ENCODE measurements at places on chromosomes 3 and 15.

- H3K27ac ChIP-seq: no peak overlapping the region
- no peak for DNase-seq
- H3K4me3 ChIP-seq: no peak overlapping the region
- H3K4me1 ChIP-seq: no peaks in the 10 kb centered on the region
These were observed 9.8 kb downstream of the MAP1A start for GRCh38 chr15:43527016-43527801.

- no peaks in the 10 kb centered on the region for H3K27me3 ChIP-seq
- no peak overlapping the region for H3K4me3 ChIP-seq
These were observed 119.3 kb downstream of the RFX7 start for GRCh38 chr15:56124391-56124790.

GRCh38 chr3:155941354-155941753 lies 70.9 kb downstream of the GMPS start:
- peaks cover 12% of the 10 kb centered on the region for H3K4me1 ChIP-seq
- no peak for DNase-seq
- H3K27me3 ChIP-seq: no peaks in the 10 kb centered on the region
- no peak overlapping the region for H3K27ac ChIP-seq

DNA sequence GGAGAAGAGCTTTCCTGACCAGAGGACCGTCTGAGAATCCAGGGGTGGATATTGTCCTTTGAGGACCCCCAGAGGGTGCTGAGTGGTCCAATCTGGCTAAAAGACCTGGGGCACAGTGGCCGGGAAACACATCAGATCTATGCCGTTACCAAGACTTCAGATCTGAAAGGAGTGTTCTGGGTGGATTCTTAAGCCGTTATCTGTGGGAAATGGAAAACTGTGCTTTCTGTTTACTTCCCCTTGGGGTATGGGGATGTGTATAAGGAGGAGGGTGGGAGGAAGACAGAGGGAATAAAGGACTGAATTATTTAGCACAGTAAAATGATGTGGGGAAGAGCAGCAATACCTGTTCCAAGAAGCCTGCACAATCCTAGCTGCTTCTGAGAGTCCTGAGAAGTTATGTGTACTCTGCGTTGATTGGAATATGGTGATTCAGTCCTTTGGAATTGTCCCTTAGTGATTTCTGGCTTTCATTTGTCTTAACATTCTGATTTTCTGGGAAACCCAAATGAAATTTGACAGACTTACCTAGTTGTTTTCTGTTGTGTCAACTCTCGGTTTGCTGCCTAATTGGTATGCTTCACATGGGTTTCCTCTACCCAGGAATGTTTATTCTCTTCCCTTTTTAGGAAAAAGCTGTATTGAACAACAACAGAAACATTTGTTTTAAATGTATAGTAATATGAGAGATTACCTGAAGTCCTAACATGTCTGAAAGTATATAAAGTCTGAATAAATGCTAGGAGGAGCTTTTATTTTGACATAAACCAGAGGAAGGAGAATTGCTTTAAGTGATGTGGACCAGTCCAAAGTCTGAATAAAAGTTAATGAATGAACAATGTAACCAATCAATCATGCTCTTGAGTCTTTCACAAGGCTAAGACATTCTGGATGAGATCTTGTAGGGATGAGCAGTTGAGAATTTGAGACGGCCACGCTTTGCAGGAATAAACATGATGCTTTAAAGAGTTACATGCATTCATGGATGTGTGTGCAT lies 427.1 kb upstream of the C2CD4B start:
- no peak overlapping the region for H3K4me3 ChIP-seq
- H3K27ac ChIP-seq: peak overlapping the region; percentile 70
- H3K4me1 ChIP-seq: peaks cover 29% of the 10 kb centered on the region
- H3K36me3 ChIP-seq: no peaks in the 10 kb centered on the region

- H3K27me3 ChIP-seq: no peaks in the 10 kb centered on the region
- H3K4me1 ChIP-seq: no peaks in the 10 kb centered on the region
- H3K36me3 ChIP-seq: peaks cover 72% of the 10 kb centered on the region
These were observed 89.2 kb upstream of the CGNL1 start for GRCh38 chr15:57287123-57287521.

GRCh38 chr3:8990266-8991215 lies 27.3 kb upstream of the RAD18 start:
- no peak for DNase-seq
- H3K4me1 ChIP-seq: no peaks in the 10 kb centered on the region
- H3K36me3 ChIP-seq: no peaks in the 10 kb centered on the region
- H3K27ac ChIP-seq: no peak overlapping the region
- H3K4me3 ChIP-seq: no peak overlapping the region

DNA sequence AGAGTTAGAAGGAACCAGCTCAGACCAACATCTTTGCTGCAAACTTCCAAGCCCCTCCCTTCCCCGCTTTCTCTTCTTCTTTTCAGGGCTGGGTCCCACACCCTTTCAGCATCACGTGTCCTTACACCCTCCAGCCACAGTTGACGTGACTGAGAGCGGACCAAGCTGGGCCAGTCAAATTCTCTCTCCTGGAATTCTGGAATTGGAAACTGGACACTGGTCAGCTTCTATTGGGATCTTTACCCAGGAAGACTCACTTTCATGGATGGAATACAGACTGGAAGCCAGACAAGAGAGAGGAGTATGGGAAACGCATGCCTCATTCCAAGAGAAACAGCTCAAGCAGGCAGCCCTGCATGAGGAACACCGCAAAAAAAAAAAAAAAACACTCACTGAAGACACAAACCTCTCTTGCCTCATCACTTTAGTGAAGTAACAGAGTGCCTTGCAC lies 12.4 kb upstream of the TPM1 start:
- peak; percentile 82 for DNase-seq
- H3K4me3 ChIP-seq: no peak overlapping the region
- H3K36me3 ChIP-seq: no peaks in the 10 kb centered on the region
- peaks cover 20% of the 10 kb centered on the region for H3K4me1 ChIP-seq

DNA sequence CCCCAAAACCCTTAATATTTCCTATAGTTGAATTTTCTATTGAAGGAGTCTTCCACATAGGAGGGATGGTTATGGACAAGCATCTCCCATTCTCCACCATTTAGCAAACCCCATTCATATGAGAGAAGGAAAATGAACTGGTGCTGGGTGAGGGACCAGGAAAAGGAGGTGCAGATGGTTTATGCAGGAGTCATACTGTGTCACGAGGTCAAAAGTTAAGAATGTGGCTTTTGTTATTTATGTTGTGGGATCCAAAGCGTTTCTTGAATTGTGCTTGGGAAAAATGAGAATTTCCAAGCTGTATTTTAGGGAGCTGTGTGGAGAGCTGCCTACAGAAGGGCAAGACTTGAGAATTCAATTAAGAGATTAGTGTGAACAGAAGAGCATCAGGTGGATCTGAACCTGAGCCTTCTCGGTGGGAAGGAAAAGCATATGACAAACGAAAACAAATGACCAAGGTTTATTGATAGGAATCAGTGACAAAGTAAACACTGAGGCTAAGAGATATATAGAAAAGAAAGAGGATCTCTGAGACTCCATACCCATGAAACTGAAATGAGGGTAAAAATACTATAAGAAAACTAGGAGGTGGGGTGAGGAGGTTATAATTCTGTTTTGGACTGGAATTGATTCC lies 473.3 kb upstream of the NR2F2 start:
- H3K4me1 ChIP-seq: no peaks in the 10 kb centered on the region
- H3K27me3 ChIP-seq: no peaks in the 10 kb centered on the region
- H3K4me3 ChIP-seq: no peak overlapping the region
- DNase-seq: no peak
- no peaks in the 10 kb centered on the region for H3K36me3 ChIP-seq
- peak overlapping the region; percentile 65 for H3K27ac ChIP-seq

DNA sequence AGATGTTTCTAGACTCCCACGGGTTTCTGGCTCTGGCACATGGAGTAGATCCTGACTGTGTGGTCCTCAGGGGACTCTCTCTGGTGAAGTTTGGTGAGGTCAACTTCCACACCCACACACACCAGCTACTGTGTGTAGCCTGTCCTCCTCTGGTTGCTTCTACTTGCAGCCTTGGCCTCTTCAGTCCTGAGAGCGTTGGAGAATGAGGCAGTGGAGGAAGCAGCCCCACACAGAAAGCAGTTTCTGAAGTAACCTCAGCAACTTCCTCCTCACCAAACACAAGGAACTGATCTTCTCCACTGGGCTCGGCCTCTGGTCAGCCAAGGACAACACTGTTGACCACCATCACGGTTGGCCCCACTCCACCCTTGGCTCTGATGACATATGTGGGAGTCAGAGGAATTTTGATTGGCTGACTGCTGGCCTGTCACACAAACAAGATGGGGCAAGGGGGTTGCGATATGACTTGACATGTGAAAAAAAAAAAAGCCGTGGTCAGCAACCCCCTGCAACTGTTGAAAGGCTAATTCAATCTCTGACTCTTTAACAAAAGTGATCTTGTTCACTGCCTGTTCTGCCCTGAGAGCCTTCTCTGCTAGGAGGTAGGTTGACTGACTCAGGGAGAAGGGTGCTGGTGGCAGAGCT lies 19.6 kb downstream of the CD86 start:
- H3K4me3 ChIP-seq: no peak overlapping the region
- H3K27me3 ChIP-seq: no peaks in the 10 kb centered on the region
- peak; percentile 44 for DNase-seq
- H3K4me1 ChIP-seq: no peaks in the 10 kb centered on the region

DNA sequence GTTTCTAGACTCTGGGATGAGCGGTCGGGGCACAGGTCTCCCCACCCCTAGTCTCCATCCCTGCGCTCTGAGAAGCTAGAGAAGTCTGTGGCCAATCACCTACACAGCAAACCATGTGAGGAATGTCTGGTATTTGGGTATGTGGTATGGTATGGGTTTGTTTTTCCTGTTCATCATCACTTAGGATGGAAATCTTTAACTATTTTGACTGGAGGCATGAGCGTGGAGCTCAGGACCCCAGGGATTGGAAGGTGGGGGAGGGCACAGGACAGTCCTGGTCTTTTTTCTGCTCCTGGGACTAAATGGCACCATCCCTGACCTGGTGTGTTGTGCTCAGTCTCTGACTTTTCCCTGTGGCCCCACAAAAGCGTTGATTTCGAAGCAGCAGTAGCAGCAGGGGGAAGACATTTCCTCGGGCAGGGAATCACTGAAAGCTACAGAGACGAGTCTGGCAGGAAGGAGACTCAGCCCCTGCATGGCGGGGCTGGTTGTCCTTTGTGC lies 191.7 kb upstream of the TPM1 start:
- no peaks in the 10 kb centered on the region for H3K4me1 ChIP-seq
- H3K27ac ChIP-seq: no peak overlapping the region
- H3K27me3 ChIP-seq: no peaks in the 10 kb centered on the region
- H3K36me3 ChIP-seq: no peaks in the 10 kb centered on the region
- no peak overlapping the region for H3K4me3 ChIP-seq
- DNase-seq: no peak

DNA sequence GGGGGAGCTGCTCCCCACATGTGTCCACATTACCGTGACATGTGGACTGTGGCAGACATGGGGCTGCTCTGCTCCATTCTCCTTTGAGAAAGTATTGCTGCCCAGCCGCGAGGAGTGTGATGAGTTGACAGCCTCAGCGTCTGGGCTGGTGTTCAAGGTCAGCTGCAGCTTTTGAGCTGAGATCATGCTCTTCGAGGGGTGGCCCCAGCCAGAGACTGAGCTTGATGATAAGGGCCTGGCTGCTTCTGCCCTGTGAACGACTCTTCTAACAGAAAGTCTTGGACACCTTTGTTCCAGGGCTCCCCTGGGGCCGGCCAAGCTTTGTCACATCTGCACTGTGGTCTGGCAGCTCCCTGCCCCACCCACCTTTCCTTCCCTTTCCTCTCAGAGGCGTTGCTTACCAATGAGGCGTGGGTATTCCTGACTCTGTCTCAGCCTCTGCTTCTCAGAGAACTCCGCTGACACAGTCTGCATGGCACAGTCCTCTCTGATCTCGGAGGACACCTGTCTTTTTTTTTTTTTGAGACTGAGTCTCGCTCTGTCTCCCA lies 86.6 kb downstream of the CHRD start:
- no peak overlapping the region for H3K4me3 ChIP-seq
- no peaks in the 10 kb centered on the region for H3K4me1 ChIP-seq
- H3K27ac ChIP-seq: no peak overlapping the region
- DNase-seq: peak; percentile 46
- H3K36me3 ChIP-seq: no peaks in the 10 kb centered on the region

- no peak overlapping the region for H3K27ac ChIP-seq
- no peaks in the 10 kb centered on the region for H3K27me3 ChIP-seq
- peaks cover 89% of the 10 kb centered on the region for H3K36me3 ChIP-seq
- no peaks in the 10 kb centered on the region for H3K4me1 ChIP-seq
- no peak overlapping the region for H3K4me3 ChIP-seq
- DNase-seq: no peak
These were observed 22.1 kb downstream of the SNRPN start for GRCh38 chr15:24976932-24977331.

DNA sequence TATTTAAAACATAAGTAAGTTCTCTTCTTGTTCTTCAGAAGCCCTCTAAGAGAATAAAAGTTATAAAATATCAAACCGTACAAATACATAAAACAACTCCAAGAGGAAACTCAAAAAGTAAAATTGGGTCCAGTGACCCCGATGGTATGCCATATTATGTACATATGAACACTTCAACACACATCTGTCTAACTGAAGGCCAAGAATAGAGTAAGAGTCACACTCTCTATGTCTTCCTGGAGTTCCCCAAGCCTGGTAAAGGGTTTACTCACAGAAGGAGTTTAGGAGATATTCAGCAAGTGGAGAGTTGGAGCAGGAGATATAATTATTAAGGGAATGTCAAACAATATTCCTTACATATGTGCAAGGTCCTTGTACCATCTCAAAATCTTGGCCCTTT lies 101.3 kb upstream of the EIF1B start:
- H3K36me3 ChIP-seq: no peaks in the 10 kb centered on the region
- H3K27ac ChIP-seq: no peak overlapping the region
- H3K27me3 ChIP-seq: no peaks in the 10 kb centered on the region
- no peaks in the 10 kb centered on the region for H3K4me1 ChIP-seq
- no peak for DNase-seq

DNA sequence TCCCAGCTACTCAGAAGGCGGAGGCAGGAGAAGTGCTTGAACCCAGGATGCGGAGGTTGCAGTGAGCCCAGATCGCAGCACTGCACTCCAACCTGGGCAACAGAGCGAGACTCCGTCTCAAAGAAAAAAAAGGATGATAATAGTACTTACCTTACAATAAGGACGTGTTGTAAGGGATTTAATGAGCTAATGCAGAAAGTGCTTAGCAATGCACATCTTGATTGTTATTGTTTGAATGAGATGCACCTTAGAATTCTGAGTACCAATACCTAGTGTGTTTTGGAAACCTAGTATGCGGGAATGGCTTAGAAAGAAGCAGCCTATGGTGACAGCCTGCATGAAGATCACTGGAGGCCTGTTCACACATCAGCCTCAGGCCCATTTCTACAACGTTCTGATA lies 19.5 kb downstream of the SNUPN start:
- no peaks in the 10 kb centered on the region for H3K27me3 ChIP-seq
- no peak overlapping the region for H3K27ac ChIP-seq
- H3K36me3 ChIP-seq: peaks cover 71% of the 10 kb centered on the region
- no peak for DNase-seq
- no peak overlapping the region for H3K4me3 ChIP-seq
- no peaks in the 10 kb centered on the region for H3K4me1 ChIP-seq

All from tibial artery (tissue), 4 donors.